ENCODE measurements at places on chromosomes 16 and 17.

DNA sequence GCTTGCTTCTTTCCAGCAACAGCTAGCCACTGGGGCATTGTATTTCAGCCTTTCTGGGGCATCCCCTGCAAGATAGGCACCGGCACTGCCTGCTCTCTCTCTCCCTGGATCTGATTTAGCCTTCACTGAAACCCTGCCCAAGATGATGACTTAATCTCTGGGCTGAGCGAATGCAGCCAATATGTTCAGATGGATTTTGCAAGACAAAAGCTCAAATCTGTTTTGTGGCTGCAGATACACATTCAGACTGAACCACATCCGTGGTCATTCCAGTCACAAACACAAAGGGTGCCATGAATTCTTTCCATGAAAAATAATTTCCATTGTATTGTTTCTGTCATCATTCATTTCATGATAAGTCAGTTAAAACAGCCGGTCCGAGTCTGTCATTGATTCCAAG is 24.2 kb downstream of the SOST start:
- DNase-seq, result no peak

GRCh38 chr16:9545522-9546437 is 454.3 kb downstream of the HAPSTR1 start:
- no peak for DNase-seq

DNA sequence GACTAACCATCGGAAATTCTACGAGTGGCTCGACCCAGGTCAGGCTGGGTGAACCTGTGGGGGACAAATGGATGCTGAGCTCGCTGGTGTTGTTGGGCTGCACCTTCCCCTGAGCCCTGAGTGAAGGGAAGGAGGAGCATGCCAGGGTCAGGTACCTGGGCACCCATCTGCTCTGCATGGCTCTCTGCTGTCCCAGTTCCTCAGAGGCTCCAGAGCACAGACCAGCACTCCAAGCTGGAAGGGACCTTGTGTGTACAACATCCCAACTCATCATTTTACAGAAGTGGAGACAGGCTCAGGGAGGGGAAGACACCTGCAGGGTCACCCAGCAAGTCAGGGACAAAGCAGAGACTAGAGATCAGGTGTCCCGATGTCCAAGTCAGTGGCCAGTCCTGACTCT is 84.9 kb upstream of the NLRP1 start:
- DNase-seq, result no peak

DNA sequence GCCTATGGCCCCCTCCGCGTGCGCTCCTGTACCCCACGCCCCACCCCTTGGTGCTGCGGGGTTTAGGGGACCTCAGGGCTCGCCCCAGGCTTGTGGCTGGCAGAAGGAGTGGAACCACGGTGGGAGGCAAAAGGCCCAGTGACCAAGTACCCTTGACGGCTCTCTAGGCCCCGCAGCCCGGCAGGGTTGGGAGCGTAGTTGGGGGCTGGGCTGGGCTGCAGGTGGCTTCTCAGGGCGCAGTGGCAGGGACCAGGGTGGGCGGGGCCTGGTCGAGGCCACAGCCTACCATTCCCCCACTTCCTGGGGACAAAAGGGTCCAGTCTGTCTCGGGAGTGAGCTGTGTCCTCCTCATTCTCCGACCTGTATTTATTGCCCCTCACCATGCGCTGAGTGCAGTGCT is 124.9 kb downstream of the RBFOX3 start:
- no peak for DNase-seq

DNA sequence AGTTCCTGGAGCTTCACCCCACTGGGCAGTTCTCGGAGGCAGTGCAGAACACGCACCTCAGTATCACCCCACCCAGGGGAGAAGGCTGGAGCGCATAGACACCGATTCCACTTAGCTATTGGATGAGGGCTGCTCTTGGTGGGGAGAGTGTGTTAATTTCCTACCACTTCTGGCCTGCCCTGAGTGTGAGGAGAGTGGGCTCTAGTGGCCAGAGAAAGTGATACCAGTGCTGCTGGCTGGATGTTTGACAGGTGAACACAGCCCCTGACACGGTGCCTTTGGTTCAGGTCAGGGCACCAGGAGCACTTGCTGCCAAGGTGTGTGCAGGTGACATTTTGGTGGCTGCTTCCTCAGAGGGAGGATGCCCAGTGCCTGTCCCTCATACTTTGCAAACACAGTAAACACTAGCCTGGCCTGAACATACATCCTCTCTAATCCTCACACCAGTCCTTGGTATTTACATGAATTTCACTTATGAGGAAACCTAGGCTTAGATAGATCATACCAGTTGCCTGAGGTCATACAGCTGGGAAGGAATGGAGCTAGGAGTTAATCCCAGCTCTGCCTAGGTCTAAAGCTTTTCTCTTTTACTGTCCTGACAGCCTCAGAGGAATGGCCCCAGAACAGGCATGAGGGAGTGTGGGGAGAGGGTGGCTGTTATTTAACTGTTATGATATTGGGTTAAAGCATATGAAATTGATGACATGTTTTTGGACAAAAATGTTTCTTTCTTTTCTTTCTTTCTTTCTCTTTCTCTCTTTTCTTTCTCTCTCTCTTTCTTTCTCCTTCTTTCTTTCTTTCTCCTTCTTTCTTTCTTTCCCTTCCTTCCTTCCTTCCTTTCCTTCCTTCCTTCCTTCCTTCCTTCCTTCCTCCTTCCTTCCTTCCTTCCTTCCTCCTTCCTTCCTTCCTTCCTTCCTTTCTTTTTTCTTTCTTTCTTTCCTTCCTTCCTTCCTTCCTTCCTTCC is 21.0 kb upstream of the ITGAX start:
- peak; percentile 33 for DNase-seq

DNA sequence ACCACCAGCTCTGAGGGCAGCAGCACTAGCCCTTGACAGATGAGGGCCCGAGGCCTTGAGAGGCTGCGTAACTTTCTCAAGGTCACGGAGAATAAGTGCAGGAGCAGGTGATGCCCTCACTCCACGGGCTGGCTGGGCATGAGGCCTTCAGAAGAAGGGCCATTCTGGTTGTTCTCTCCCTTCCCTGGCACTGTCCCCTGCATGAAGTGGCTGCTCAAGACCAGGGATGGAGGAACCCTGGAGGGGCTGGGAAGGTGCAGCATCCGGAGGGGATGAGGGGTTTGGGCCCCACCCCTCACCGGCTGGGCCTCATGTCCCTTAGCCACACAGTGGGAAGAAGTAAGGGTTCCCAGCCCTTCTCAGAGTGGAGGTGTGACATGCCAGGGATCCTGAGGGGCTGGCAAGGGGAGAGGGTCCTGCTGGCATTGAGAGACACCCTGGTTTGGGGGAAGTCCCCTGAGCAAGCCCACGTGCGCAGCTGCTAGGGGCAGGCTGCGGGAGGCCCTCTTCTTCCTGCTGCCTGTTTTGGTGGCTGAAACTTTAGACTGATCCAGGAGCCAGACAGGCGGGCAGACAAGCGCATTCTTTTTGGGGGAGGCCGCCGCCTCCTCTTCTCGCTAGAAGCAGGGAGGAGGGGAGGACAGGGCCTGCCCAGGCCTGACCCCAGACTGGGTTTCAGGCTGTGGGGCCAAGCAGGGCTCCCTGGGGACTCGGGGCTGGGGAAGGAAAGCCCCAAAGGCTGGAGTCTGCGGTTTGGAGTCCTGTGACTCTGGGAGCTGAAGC is 74.0 kb downstream of the N4BP1 start:
- no peak for DNase-seq

DNA sequence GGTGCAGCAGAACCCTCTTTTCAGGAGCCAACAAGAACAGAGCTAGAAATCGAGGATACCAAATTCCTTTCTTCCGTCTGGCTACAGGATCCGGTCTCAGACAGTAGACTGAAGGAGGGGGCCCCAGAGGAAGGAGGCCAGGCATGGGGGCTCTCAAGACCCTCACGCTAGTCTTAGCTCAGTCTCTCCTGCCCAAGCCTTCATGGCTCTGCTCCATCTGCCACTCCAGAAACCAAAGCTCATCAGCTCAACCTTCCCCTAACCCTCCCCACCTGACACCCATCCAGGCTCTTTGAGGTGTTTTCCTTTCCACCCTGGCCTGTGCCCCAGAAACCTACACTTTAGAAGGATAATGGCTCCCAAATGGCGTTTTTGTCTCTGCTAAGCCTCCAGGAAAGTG is 6.2 kb upstream of the TMEM92 start:
- no peak for DNase-seq

DNA sequence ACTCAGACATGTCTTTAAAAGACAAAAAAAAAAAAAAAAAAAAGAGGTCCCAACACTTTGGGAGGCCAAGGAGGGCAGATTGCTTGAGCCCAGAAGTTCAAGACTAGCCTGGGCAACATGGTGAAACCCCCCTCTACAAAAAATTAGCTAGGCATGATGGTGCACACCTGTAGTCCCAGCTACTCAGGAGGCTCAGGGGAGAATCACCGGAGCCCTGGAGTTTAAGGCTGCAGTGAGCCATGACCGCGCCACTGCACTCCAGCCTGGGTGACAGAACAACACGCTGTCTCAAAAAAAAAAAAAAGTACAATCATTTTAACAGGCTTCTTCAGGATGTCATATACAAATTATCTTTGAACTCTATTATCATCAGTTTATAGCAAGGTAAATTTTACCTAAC is 22.0 kb downstream of the C16orf87 start:
- DNase-seq, result no peak

DNA sequence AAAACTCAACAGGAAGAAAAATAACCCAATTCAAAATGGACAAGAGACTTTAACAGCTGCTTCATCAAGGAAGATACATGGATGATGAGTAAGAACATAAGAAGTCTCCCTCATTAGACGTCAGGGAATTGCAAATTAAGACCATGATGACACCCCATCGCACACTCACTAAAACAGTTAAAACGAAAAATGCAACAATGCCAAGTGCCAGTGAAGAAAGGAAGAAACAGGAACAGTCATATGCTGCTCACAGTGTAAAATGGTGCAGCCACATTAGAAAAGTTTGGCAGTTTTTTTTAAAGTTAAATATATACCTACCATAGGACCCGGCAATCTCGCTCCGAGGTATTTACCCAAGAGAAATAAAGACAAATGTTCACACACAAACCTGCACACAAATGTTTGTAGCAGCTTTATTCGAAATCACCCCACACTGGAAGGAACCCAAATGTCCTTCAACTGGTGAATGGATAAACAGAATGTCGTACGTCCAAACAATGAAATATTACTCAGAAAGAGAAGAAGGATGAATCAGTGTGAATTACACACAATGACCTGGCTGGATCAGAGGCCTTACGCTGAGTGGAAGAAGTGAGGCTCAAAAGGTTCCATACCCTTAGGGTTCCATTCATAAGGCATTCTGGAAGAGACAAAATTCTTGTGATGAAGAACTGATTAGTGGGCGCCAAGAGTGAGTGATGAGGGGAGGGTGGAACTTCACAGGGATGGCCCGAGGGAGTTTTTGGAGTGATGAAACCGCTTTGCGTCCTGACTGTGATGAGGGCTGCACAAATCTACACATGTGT is 110.3 kb downstream of the C16orf95 start:
- no peak for DNase-seq

DNA sequence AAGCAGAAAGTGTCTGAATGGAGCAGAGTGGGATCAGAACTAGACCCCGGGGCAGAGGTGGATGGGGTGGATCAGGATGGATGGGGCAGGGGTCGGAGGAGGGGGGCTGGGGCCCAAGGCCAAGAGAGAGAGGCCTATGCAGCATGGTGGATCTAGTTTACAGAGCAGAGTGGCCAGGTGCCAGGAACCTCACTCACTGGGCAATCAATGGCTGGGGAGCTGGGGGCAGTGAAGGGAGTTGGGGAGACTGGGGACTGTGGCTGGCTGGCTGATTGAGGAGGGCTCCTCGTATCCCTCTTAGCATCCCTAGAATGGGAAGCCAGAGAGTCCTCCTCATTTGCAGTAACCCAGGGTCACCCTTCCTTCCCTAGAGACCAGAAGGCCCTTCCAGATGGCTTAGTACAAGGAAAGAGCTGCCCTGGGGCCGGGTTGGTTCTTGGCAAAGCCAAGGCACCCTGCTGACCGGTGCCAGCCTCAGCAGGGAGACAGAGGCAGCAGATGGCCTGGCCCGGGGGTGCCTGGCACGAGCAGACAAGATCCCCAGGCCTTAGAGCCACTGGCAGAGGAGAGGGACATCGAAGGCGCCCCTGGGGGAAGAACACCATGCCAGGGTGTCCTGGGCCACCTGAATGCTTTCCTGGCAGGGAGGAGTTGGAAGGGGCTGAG is 36.8 kb downstream of the SRCIN1 start:
- no peak for DNase-seq

DNA sequence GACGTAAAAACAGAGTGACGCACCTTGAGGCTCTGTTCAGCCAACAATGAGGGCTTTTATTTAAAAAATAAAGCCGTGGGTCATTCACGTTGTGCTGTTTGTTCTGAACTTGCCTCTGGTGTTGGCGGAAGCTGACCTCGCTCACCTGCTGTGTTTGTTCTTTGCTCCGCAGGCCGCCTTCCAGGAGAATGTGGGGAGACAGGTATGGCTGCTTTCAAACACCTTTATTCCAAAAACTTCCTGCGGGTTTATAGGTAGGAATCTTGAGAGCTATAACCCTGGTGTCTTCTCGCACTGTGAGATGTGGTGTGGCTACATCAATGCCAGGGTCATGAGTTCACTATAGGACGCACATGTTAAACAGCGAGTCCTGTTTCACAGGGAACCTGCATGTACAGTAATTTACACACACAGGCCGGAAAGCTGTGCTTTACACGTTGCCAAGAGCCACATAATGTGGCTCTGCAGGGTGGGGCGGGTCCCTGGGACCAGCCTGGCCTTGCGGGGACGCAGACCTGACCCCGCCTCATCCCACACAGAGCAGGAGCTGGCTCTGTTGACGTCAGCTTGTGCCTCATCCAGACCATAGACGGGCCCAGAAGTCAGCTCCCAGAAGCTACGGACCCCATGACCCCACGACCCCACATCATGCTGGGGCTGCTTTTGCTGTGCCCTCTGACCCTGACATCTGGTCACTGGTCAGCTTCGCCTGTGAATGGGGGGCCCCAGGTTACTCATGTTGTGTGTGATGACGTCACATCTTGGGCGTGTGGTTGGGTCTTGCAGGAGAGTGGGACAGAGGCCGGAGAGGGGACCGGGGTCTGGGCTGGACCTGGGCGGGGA is 49.9 kb upstream of the ZNF750 start:
- no peak for DNase-seq

DNA sequence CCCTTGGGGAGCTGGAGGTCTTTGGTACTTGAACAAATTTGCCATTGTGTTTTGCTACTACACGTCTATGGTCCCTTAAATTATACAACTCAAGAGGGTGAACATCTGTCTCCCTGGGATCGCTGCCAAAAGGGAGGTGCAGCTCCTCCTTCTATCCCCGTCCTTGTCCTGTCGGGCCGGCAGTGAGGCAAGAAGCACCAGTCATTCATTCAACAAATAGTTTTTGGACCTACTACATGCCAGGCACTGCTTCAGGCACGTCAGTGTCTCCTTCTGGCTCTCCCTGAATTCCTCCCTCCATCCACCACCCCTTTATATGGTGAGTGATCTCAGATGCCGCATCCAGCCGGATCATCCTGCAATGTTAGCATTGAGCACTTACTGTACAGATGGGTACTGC is 2.2 kb upstream of the RPL38 start:
- DNase-seq, result no peak
